ENCODE measurements at places on chromosomes 16 and 17.

- DNase-seq = peak; percentile 35
Observed at GRCh38 chr17:64128787-64129514, 993 bp downstream of the ERN1 start.

- no peak for DNase-seq
Observed at GRCh38 chr16:89322321-89323119, 105.0 kb downstream of the ZNF778 start.

DNA sequence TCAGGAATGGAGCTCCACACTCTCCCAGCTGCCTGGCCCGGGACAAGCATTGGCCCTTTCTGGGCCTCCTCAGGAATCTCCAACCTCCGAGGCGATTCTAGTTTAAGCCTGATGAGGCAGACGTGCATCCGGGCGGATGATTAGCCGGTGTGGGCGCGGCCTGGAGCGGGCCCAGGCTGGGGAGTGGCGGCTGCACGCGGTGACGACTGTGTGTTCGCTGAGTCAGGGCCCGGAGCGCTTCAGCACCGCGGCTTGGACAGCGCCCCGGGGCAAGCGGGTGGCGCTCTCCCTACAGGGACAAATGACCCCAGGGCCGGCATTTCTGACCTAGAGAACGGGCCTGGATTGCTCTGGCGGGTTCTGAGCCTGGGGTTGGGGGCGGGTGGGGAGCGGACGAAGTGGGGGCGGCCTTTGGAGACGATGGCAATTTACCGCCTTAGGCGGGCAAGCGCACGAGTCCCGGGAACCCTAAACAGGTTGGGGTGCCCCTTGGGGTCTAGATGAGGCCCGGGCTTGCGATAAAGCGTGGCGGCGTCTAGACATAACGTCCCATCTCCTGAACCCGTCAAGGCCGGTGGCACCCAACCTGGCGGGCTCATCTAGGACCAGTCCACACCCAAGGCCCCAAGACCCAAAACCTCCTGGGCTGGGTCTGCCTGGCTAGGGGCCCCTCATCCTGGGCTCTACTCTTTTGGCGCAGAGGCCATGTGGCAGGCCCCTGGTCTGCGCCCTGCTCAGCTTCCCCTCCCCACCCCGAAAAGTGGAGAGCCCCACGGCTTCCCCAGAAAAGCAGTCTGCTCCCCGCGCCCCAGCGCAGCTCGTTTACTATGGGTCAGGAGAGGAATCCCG is 22.3 kb upstream of the ZNHIT3 start:
- DNase-seq = peak; percentile 82

DNA sequence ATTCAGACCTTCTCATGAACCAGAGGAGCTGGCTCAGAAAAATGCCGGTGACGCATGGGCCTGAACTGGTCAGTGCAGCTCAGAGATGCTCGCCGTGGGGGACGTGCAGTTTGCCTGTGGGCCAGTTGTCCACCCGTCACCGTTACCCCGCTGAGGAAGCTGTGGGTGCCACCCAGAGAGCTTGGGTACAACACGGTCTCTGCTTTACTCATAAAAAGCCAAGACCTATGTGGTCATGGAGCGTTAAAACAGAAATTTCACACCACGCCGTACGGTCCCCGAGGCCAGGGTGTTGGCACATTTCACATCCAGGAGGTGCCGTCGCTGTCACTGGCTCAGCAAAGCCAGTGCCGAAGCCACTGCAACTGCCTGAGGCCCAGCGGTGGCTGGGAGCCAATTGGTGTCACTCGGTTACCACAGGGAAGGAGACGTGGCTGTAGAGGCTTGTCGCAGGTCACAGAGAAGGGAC is 120.9 kb downstream of the METRNL start:
- DNase-seq = peak; percentile 47

All from hematopoietic multipotent progenitor cell treated with erythropoietin and hydrocortisone succinate and interleukin-3 and kit ligand, for 8 days (in vitro differentiated cells).